ENCODE measurements at places on chromosomes 6 and 20. TPM values are rescaled to one million over a fixed set of nuclear protein-coding genes. Genes with fewer than 3 reads are reported as not detected.

DNA sequence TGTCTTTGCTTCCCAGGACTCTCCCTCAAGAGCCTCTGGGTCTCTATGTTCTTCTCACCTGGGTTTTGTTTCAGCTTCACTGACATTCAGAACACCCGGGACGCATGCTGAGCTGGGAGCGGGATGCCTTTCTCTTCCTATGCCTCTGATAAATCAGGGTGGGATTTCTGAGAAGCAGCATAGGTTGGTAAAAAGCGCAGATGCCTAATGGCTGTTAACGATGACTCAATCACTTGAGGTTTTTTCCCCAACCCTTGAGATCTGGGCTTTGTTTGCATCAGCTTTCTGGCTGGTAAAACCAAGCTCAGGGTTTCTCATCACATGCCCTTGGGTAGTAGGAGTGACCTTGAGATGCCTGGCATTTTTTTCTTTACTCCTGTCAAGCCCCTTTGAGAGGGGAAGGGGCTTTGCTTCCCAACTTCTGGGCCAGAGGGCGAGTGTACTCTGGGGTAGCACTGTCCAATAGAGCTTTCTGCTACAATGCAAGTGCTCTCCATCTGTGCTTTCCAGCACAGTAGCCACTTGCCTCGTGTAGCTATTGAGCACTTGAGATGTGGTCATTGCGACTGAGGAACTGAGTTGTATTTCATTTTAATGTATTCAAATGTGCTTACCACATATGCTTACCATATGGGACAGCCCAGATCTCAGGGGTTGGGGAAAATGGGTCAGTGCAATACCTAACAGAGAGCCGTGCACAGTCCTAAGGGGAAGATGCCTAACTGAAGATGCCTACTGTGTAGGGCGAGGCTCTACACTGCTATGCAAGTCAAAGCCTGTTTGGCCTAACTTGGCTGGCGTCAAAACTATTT is 69.1 kb downstream of the PPP1R14C start:
- no peaks in the 10 kb centered on the region for H3K27me3 ChIP-seq
- no peak overlapping the region for H3K27ac ChIP-seq
- no peak overlapping the region for H3K4me3 ChIP-seq
- H3K4me1 ChIP-seq, result peaks cover 14% of the 10 kb centered on the region
- no peaks in the 10 kb centered on the region for H3K36me3 ChIP-seq
- no peak for DNase-seq

C6orf15 gene
- total RNA-seq, result 20.7 TPM

DNA sequence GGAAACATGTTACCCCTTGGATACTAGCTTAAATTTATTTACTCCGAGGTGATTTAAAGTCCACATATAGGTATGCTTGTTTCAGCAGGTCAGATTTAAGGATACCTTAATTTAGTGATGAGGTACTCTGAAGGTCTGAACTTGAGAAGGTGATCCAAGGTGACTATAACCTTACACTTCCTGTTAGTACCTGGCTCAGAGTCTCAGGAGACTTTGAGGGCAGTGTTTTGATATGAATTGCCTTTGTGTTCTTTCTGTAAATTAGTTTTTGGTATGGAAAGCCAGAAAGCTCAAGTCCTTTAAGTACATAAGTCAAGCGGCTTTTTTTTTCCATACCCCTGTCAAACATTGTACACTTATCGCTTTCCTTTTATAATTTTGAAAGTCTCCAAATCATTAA is 489.0 kb downstream of the CDKAL1 start:
- no peaks in the 10 kb centered on the region for H3K27me3 ChIP-seq
- H3K4me3 ChIP-seq, result no peak overlapping the region
- peaks cover 6% of the 10 kb centered on the region for H3K4me1 ChIP-seq
- peak overlapping the region; percentile 44 for H3K27ac ChIP-seq
- H3K36me3 ChIP-seq, result no peaks in the 10 kb centered on the region
- no peak for DNase-seq

- H3K36me3 ChIP-seq, result no peaks in the 10 kb centered on the region
- H3K4me3 ChIP-seq, result no peak overlapping the region
- no peaks in the 10 kb centered on the region for H3K4me1 ChIP-seq
Measured at GRCh38 chr20:11952639-11953038, 34.9 kb downstream of the BTBD3 start.

DNA sequence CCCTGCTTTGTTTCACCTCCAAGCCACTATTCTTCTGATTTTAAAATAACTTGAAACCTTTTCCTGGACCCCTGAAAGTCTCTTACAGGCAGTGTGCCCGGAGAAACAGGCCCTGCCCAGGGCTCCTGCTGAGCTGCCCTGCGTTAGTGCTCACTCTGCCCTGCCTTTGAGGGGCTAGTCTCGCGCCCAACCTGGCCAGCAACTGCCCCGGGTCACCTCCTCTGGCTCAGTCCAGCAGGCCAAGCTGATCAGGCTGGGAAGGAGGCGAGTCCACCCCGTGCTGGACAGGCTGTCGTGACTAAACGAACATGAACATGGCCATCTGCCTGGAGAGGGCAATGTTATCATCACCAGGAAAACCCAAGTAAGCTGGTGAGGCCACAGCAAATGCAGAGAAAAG is 245.4 kb downstream of the ANKRD60 start:
- no peak overlapping the region for H3K4me3 ChIP-seq
- H3K36me3 ChIP-seq, result no peaks in the 10 kb centered on the region
- H3K27ac ChIP-seq, result no peak overlapping the region
- DNase-seq, result no peak
- peaks cover 7% of the 10 kb centered on the region for H3K4me1 ChIP-seq

GRCh38 chr6:41656002-41656691 is 17.9 kb downstream of the MDFI start:
- no peaks in the 10 kb centered on the region for H3K4me1 ChIP-seq
- no peak overlapping the region for H3K4me3 ChIP-seq
- no peak for DNase-seq
- peaks cover 9% of the 10 kb centered on the region for H3K27me3 ChIP-seq
- H3K36me3 ChIP-seq, result no peaks in the 10 kb centered on the region
- no peak overlapping the region for H3K27ac ChIP-seq

SLC2A10 gene
- total RNA-seq, result 8.1 TPM

DNA sequence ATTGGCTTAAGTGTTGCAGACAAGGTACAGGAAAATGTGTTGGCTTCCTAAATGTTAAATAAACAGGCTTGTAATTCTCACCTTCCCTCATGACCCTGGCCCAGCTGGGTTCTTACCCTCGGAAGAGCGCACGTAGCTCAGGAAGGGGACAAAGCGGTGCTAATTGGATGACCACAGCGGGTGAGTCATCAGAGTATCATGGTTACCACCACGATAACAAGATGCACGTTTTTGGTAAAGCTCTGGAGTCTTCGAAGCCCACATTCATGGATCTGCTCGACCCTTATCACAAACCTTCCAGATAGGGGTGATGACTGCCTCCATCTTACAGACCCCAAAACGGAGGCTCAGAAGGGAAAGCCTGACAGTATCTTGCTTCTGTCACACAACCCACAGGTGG is 32.8 kb downstream of the APCDD1L start:
- no peaks in the 10 kb centered on the region for H3K36me3 ChIP-seq
- no peak overlapping the region for H3K4me3 ChIP-seq
- no peaks in the 10 kb centered on the region for H3K27me3 ChIP-seq

FERMT1 gene
- total RNA-seq, result 53.4 TPM

DNA sequence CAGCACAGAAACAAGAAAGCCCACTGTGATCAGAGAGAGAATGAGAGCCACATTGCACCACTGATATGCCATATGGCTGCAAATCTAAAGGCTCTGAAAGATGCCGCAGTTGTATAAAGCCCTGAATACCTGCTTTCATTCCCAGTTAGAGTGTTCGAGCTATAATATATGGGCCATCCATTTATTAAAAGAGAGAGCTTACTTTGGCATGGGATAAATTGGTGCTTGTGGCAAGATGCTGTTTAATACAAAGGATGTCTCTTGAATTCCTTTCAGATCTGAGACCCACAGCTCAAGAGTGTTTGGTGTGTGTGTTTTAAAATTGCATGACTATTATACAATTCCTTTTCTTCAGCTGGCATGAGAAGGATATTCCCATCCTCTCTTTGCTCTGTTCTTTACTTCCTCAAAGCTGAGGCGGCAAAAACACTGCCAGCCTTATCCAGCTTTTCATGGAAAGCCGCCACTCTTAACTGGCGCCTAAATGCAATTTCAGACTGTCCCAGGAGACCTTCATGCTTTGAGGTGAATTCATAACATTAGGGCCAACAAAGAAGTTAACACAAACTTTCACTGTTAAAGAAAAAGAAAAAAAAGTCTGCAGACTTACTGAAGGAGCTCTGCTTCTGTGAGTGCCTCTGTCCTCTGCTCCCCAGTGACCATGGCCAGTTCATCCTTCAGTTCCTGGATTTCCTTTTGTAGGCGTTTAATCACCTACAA is 147.6 kb downstream of the KIF6 start:
- H3K4me1 ChIP-seq, result no peaks in the 10 kb centered on the region
- no peak overlapping the region for H3K4me3 ChIP-seq
- H3K27me3 ChIP-seq, result no peaks in the 10 kb centered on the region

DNA sequence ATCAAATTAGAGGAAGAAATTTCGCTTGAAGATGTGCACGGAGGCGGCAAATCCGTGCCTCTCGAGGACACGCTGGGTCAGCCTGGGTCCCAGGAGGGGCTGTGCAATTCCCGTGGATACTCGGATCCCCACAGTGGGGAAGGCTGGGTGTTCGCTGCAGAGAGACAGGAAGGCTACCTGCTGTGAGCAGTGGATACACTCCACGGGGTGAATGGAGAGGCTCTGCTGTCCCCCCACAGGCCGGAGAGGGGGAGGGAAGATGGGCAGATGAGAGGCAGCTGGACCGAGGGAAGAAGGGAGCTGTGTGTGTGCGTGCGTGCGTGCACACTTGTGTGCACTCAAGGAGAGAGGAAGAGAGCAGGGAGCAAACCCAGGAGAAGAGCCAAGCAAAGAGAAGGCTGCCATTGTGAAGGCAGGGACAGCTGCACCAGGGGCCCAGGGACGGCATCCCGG is 57.3 kb downstream of the SULF2 start:
- H3K4me3 ChIP-seq, result no peak overlapping the region
- H3K36me3 ChIP-seq, result peaks cover 6% of the 10 kb centered on the region
- H3K27ac ChIP-seq, result no peak overlapping the region
- no peak for DNase-seq
- H3K4me1 ChIP-seq, result no peaks in the 10 kb centered on the region
- H3K27me3 ChIP-seq, result no peaks in the 10 kb centered on the region

ATP6V1G2 gene
- total RNA-seq, result 1.4 TPM

GRCh38 chr6:170293341-170294231 is 2.7 kb upstream of the DLL1 start:
- DNase-seq, result no peak
- H3K4me1 ChIP-seq, result peaks cover 70% of the 10 kb centered on the region
- no peaks in the 10 kb centered on the region for H3K36me3 ChIP-seq
- H3K27ac ChIP-seq, result no peak overlapping the region

DNA sequence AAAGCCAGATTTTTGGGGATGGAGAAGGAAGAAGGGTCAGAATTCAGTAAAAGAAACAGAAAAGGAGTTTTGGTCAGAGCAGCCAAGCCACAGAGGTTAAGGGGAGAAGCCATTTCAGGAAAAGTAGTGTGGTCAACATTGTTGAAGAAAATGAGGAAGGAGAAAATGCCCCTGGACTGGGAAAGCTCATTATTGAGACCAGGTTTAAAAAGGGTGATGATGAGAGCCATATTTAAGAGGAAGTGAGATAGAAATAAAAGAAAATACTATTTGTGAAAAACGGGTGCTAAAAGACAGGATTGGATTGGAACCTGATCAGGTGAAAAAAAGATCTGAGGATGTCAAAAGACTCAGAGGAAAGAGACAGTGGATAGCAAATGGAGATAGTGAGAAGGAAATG is 75.8 kb downstream of the CEP162 start:
- H3K36me3 ChIP-seq, result peaks cover 9% of the 10 kb centered on the region
- H3K4me1 ChIP-seq, result no peaks in the 10 kb centered on the region
- no peak for DNase-seq
- no peak overlapping the region for H3K27ac ChIP-seq
- H3K27me3 ChIP-seq, result no peaks in the 10 kb centered on the region
- H3K4me3 ChIP-seq, result no peak overlapping the region

GRCh38 chr6:43977404-43978111 is 149.7 kb downstream of the MRPL14 start:
- no peak overlapping the region for H3K27ac ChIP-seq
- H3K27me3 ChIP-seq, result no peaks in the 10 kb centered on the region
- no peaks in the 10 kb centered on the region for H3K36me3 ChIP-seq
- peaks cover 19% of the 10 kb centered on the region for H3K4me1 ChIP-seq
- no peak overlapping the region for H3K4me3 ChIP-seq
- DNase-seq, result peak; percentile 45

GRCh38 chr6:20180935-20181334 is 31.3 kb downstream of the MBOAT1 start:
- no peaks in the 10 kb centered on the region for H3K36me3 ChIP-seq
- H3K4me3 ChIP-seq, result no peak overlapping the region
- no peaks in the 10 kb centered on the region for H3K27me3 ChIP-seq
- no peak for DNase-seq

DNA sequence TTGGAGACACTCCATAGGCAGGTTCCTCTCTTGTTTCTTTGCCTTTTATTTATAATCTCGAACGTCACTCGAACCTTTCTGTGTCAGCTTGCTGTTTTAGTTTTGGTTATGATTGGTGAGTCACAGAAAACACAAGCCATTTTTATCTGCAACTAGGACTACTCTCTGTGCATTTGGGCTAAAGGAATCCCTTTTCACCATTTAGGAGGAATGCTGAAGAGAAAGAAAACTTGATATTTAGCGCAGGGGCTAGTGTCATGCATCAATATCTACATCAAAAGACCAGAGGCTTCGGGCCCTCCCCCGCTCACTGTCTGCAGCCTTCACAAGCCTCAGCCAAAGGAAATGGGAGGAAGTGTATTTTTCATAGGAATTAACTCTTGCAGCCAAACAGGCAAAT is 507.8 kb upstream of the CITED2 start:
- H3K4me1 ChIP-seq, result no peaks in the 10 kb centered on the region
- H3K4me3 ChIP-seq, result no peak overlapping the region
- H3K27me3 ChIP-seq, result no peaks in the 10 kb centered on the region
- H3K27ac ChIP-seq, result no peak overlapping the region
- H3K36me3 ChIP-seq, result no peaks in the 10 kb centered on the region

PTCHD4 gene
- not detected for total RNA-seq

NEDD9 gene
- 21.3 TPM for total RNA-seq

ISM1 gene
- 21.8 TPM for total RNA-seq

DNA sequence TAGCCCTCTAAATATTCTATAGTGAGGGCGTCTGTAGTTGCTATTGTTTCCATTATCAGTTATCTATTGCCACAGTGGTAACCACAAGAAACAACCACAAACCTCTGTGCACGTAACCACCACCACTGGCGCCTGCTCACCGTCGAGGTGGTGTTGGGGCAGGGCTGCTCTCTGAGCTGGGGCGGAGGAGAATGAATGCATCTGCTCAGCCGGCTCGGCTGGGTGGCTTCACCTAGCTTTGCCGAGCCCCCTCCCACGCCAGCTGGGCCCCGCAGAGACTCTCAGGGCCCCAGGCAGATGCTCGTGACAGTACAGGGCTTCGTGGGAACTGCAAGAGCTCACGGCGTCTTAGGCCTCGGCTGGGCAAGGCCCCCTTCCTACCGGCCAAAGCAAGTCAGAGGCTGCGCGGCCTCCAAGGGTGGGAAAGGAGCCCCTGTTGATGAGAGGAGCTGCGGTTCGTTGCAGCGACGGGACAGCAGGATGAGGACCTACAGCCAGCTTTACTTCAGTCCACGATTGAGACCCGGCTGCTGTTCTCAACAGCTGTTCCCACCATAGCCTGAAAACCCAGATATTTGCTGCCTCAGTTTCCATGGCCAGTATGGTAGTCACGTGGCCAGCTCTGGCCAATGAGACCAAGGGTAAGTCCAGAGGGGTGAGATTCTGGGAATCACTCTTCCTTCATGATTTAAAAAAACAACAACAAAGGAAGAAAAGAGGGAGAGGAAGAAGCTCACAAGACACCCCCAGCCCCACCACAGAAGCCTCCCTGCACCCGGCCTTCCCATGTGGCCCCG is 120.2 kb upstream of the AFDN start:
- H3K36me3 ChIP-seq, result no peaks in the 10 kb centered on the region
- H3K4me1 ChIP-seq, result no peaks in the 10 kb centered on the region
- no peak overlapping the region for H3K27ac ChIP-seq
- peaks cover 9% of the 10 kb centered on the region for H3K27me3 ChIP-seq
- DNase-seq, result no peak

SLC17A2 gene
- not detected for total RNA-seq

Data from suprapubic skin (tissue), 4 donors.